ENCODE measurements at places on chromosomes 3 and 15.

- DNase-seq: no peak
Observed at GRCh38 chr15:73078722-73079121, 26.5 kb downstream of the NEO1 start.

DNA sequence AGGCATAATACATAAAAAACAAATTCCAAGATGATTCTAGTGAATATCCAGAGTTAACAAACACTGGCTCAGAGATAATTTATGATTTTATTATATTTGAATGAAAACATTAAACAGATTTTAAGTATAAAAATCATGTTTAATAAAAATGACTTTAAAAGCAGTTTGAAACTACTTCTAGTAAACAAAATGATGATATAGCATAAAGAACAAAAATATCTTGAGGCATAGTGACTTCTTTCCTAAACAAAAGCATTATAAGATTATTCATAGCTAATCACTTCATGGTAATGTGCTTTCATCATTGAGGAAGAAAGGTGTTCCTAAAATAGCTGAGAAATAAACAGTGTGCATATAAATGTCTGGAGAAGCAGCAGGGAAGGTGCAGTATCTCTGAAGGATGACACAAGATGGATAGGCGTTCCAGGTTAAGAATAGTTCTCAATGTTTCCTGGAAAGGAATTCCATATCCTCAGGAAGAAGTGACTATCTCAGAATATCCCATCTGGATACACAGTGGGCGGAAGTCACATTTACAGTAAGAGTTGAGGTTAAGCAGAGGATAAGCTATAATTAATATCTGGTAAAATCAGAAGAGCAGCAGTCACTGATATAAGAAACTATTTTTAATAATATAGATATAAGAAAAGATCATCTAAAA is 456.6 kb downstream of the MECOM start:
- DNase-seq: no peak

GRCh38 chr15:31274496-31275330 is 51.9 kb upstream of the KLF13 start:
- DNase-seq: no peak

DNA sequence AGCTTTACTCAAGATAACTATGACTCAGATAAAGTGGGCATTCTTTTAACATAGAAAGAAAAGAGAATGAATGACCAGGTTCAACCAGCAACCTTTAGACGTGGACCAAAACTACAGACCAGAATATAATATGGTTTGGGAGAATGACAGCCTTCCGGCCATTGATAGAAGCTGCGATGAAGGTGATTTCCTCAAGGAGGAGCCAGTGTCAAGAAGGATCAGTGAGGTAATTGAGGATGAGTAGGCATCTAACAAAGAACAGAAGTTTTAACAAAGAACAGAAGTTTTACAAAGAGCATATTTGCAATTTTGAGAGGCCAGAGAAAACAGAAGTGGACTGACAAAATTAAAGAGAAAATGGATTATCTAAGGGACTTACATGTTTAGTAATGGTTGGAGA is 289.0 kb upstream of the AGTR1 start:
- no peak for DNase-seq

DNA sequence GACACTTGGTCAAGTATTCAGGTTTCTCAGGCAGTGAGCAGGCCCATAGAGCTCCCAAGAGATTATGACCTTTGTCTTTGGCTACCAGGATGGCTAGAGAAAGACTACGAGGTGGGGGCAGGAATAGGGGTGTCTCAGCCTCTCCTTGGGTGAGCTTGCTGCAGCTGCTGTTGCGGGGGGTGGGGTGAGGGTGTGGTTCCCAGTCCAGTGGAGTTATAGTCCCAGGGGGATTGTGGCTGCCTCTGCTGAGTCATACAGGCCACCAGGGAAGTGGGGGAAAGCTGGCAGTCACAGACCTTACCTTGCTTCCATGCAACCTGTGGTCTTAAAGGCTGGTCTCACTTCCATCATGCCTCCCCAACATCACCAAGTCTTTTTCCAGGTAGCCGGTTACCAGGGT is 31.7 kb downstream of the ATP2C1 start:
- DNase-seq: no peak

GRCh38 chr3:69490235-69490634 is 104.3 kb upstream of the FRMD4B start:
- DNase-seq: no peak

DNA sequence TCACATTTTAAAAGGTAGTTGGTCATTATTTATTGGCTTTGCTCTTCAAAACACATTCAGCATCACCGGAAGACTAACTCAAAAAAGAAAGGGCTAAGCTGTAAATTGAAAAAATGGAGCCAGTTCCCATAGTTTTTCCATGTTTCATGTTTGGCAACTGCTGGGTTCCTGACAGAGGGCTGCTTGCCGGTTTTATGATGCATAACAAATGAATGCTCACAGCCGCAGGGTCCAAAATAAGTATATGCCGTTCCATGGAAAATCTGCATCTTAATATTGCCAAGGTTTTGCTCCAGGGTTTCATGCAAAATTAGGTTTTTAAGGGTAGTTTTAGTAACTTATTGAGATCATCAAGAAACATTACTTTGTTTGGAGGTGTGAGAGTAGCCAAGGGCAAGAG is 15.8 kb downstream of the SLC12A1 start:
- DNase-seq: no peak

GRCh38 chr3:12180218-12180617 is 21.5 kb upstream of the TIMP4 start:
- DNase-seq: no peak

GRCh38 chr15:26842391-26842790 is 24.5 kb upstream of the GABRA5 start:
- DNase-seq: no peak

- DNase-seq: no peak
Observed at GRCh38 chr15:47620960-47621681, 96.2 kb upstream of the SEMA6D start.

DNA sequence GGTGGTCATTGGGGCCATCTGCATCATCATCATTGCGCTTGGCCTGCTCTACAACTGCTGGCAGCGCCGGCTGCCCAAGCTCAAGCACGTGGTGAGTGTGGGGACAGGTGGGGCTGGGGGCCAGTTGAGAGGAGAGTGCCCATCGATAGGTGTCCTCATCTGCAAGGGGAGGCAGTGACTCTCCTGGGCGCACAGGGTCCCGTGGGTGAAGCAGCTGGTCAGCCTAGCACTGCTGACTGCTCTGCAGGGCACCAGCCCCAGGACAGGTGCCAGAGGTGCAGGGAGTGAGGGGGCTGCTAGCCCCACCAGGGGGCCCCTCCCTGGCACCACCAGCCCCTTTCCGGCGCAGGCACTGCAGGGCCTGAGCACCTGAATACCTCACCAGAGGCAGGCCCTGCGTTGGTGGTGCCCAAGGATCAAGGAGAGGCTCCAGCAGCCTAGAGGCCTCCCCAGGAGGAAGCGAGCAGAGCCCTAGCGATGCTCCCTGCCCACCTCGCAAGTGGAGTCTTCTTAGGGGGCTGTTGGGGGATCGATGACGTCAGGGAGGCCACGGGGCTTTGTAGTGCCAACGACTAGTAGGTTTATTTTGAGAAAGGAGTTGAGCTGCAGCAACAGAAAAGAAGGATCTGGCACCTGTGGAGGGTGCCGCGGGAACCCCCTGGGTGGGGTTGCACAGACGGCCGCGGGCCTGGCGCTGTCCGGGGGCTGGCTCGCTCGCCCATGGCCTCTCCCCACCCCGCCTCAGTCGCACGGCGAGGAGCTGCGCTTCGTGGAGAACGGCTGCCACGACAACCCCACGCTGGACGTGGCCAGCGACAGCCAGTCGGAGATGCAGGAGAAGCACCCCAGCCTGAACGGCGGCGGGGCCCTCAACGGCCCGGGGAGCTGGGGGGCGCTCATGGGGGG is 976 bp upstream of the ABTB1 start:
- no peak for DNase-seq

DNA sequence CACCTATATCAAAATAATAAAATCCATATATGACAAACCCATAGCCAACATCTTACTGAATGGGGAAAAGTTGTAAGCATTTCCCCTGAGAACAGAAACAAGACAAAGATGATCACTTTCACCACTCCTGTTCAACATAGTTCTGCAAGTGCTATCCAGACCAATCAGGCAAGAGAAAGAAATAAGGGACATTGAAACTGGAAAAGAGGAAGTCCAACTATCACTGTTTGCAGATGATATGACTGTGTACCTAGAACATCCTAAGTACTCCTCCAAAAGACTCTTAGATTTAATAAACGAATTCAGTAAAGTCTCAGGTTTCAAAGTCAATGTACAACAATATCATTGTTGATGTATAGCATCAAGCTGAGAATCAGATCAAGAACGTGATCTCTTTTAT is 35.6 kb upstream of the FGF7 start:
- no peak for DNase-seq

DNA sequence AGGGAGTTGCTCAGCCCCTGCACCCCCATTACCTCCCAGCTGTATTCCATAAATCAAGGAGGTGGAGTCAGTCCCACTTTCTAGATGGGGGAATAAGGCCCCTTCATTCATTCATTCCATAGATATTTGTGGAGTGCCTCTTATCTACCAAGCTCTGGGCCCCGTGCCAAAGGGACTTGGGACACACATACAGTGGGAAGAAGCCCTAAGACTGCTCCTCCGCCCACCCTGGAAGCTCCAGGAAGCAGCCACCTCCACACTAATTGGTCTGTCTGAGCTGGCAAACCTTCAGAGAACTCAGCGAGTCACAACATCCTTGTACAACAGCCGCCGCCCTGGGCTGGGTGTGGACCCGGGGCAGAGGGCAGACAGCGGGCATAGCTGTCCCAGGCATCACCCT is 6.4 kb downstream of the STRA6 start:
- DNase-seq: no peak

DNA sequence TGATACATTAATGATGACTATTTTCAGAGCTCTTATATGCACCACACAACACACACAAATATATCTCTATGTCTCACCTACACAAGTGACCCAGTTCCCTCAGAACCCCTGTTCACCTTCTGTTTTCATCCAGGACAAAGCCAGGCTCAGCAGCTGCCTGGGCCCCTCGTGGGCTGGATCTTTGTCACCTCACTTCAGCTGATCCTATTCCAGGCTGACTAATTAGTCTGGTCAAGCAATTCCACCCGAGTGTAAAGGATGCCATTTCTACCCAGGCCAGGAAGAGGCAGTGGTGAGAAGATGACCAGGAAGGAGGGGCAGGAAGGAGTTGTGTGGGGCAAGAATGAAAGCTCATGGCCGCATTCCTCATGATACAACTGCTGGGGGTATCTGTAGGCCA is 62.3 kb downstream of the DHX30 start:
- no peak for DNase-seq

- no peak for DNase-seq
Observed at GRCh38 chr15:81184188-81184587, 12.5 kb upstream of the IL16 start.

DNA sequence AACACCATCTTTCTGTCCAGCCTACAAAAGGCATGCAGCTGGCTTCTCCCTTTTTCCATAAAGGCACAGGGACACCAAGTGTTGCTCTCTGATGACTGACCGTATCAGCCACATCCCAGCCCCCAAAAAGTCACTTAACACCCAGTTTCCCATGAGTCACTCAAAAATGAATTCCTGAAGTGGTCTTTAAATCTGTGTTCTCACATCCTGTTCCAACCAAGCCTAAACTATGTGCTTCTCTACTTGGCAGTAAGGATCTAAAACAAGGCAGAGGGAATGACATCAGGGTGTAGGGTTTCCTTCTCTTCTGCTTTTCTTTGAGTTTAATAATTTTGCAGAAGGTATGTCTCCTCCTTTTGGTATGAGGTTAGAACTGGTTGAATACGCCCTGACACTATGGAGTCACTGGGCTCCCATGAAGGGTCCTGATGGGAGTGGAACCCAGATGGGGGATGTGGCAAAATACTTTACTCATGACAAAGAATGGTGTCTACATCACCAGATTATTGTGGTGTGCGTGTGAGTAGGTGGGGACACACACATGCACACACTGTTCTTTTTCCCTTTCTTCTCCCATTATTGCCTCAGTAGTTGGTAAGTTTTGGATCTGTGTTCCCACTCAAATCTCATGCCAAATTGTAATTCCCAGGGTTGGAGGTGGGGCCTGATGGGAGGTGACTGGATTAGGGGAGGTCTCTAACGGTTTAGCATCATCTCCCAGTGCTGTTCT is 35.6 kb upstream of the CCK start:
- DNase-seq: no peak

DNA sequence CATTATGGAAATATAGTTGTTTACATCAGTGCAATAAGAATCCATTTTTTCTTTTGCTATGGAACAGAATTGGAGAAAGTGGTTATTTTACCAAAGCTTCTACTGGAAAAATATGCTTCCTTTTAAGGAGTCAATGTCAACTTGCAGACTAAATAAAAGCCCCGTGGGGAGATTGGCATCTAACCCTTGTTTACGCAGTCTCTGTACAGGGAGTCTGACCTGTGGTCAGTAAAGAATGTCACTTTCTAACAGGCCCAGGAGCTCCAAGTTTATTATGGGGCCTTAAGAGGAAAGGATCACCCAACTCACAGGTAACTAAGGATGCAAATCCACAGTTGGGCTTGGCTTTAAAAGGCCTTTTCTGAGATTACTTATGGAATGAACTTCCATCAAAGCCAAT is 1751.2 kb downstream of the SI start:
- DNase-seq: no peak

GRCh38 chr3:40020689-40021088 is 211.3 kb downstream of the MYRIP start:
- no peak for DNase-seq

DNA sequence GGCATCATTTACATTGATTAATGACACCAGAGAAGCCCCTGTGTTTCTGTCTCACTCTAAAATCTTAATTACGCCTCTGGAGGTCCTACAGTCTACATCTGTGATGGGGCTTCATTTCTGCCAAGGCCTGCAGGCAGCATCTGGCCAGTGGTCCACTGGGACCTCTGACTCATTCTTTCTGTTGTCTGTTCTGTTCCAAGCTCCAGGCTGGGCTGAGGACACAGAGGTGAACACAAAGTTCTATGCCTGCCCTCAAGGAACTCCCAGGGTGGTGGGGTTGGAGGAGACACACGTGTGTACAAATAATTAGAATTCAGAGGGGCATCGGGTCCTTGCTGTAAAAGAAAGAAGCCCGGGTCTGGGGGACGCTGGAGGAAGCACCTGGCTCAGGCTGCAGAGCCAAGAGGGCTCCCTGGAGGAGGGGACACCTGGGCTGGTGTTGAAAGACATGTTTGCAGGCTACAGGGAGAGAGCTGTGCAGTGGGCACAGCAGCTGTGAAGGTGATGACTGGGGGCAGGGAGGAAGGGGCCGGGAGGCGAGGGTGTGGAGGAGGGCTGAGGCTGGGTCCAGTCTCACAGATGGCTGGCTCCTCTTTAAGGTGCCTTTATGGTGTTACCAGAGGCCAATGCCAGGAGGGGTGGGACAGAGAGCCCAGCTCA is 103.3 kb upstream of the PRR23E start:
- DNase-seq: no peak

DNA sequence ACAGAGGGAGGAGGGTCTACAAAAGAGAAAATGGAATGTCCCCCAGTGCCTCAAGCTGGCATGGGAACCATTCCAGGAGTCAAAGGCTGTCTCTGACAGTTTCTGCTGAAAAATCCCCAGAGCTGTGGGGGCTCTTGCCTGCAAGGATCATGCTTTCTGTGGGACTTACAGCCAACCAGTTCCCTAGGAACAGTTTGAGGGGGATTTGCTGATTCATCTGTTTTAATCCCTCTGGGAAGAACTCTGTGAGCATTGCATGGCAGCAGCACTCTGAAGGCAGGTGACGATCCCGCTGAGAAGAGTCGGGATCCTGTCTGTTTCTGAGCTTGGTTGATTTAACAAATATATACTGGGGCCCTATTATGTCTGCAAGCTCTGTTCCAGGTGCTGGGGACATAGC is 176.0 kb downstream of the SSR3 start:
- no peak for DNase-seq

Measured in D721Med (cell line).